ENCODE measurements at places on chromosomes 2 and 18.

- DNase-seq, result no peak
Observed at GRCh38 chr2:30710016-30710415, 97.2 kb downstream of the CAPN13 start.

DNA sequence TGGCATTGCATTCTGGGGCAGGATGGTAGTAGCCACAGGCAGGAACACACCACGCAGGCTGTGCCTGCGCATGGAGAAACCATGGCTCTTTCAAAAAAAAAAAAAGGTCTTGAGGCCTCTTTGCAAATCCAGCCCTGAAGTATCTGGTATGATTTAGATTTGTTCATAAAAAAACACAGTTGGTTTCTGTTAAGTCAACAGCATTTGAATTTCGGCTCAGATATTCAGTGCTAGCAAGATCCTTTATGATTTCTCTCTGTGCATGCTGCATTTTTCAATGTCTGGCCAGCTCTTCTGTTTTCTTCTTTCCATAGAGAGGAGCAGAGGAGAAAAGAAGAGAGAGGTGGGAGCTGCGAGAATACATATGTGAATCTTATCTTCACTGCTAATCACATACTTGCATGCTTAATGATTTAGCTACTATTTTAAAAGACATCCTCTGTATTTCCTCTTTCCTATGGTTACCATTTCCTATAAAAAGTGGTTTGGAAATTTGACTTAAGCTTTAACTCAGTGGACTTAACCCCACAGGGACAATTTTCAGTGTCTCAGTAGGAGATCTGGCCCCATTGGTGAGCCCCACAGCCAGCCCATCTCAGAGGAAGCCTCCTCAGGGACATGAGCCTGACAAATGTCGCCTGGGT, 214.3 kb upstream of the APCDD1 start:
- no peak for DNase-seq

DNA sequence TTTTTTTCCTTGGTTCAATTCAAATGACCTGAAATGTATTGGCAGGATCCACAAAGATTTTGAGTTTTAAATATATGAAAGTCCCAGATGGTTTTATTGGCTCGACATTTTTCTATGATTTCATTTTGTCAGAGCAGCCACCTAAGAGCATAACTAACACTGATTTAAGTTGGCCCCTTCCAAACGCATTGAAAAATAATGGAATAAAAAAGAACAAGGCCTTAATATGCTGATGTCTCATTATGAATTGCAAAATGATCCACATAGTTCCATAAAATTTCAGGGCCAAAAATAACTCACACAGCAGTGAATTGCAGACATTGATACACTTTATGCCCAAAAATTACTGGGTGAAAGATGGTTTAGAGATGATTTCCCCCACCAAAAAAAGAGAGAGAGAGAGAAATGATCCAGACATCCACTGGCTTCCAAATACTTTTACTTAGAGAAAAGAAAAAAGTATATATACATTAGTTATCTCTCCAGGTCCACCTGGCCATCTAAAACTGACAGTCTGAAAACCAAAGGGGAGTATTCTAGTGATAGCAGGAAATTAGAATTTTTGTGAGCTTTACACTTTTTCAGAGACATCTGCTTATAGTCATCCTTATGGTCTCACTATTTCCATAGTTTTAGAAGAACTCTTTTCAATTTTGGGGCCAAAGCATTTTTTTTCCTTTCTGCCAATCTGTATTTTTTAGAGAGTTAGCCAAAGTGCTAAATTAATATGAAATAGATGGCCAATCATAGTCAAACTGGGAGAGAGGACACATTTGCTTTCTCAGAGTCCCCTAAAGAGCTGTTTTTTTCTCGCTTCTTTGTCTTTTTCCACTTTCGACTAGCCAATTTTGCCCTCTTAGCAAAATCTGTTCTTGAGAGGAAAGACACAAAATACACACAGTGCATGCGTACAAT, 213.5 kb upstream of the RND3 start:
- no peak for DNase-seq

DNA sequence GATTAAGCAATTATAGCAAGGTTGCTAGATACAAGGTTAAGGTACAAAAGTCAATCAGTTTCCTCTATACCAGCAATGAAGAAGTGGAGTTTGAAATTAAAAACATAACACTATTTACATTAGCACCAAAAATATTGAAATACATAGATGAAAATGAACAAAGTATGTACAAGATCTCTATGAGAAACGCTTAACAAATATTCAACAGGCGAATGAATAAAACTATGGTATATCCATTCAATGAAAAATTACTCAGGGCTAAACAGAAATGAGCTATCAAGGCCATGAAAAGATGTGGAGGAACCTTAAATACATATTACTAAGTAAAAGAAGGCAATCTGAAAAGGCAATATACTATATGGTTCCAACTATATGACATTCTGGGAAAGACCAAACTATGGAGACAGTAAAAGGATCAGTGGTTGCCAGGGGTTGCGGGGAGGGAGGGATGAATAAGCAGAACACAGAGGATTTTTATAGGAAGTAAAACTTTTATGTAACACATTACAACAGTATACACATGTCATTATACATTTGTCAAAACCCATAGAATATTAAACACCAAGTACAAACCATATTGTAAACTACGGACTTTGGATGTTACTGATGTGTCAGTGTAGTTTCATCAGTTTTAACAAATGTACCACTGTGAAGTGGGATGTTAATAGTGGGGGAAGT, 62.1 kb downstream of the RMDN2 start:
- DNase-seq, result no peak

Measured in activated gamma-delta T cell (primary cell).